ENCODE measurements at places on chromosomes 16 and 17.

DNA sequence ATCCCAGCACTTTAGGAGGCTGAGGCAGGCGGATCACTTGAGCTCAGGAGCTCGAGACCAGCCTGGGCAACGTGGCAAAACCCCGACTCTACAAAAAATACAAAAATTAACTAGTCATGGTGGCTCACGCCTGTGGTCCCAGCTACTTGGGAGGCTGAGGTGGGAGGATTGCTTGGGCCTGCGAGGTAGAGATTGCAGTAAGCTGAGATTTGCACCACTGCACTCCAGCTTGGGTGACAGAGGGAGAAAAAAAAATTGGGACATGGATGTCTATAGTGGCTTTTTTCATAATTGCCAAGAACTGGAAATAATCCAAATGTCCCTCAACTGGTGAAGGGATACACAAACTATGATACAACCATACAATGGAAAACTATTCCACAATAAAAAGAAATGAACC lies 28.6 kb downstream of the OSBPL7 start:
- no peak for DNase-seq

DNA sequence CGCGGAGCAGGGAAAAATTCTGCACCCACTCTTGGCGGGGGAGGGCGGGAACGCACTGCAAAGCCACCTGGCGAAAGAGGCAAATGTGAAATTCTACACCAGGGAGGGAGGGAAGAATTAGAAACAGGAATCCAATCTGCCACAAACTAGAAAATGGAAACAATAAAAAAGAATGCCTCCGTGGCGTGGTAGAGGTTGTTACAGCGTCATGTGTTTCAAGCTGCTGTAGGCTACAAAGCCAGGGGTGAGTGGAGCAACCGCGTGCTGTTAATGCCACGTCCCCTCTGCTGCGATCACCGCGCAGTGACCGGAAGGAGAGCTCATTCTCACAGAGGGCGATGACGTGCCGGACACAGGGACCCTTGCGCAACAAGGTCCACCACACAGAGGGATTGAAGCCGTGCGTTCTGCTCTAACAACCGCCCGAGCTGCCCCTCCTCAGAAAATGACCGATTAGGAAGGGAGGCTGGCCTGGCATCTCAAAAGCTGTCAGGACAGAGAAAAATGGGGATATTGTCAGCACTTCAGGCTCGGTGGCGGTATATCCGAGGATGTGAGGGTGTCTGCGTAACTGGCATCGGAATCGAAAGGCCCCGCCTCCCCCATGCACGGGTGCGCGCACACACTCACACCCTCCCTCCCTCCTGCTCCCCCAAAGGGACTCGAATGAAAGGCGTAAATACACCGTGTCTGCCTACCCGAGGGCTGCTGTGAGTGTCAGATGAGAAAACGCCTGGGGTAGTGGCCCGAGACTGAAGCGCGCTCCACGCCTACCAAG lies 70.8 kb upstream of the TNRC6C start:
- no peak for DNase-seq

DNA sequence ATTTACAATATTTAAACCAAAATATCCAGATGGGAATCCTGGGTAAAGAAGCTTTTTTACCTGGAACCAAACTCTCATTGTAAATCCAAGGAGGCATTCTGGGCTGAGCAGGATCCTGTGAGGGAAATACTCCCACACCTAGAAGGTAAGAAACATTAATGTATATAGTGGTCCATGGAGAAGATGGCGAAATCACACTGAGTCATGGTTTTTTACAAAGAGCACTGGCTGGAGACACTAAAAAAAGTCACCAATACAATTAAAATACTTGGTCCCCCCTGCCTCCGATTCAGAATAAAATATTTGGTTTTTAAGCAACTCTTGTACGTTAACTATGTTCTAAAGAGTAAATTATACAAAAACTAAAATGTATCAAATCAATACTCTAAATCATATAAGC lies 32.9 kb downstream of the SYNRG start:
- DNase-seq: no peak

- DNase-seq: no peak
Observed at GRCh38 chr17:5282642-5283217, 646 bp downstream of the RABEP1 start.

DNA sequence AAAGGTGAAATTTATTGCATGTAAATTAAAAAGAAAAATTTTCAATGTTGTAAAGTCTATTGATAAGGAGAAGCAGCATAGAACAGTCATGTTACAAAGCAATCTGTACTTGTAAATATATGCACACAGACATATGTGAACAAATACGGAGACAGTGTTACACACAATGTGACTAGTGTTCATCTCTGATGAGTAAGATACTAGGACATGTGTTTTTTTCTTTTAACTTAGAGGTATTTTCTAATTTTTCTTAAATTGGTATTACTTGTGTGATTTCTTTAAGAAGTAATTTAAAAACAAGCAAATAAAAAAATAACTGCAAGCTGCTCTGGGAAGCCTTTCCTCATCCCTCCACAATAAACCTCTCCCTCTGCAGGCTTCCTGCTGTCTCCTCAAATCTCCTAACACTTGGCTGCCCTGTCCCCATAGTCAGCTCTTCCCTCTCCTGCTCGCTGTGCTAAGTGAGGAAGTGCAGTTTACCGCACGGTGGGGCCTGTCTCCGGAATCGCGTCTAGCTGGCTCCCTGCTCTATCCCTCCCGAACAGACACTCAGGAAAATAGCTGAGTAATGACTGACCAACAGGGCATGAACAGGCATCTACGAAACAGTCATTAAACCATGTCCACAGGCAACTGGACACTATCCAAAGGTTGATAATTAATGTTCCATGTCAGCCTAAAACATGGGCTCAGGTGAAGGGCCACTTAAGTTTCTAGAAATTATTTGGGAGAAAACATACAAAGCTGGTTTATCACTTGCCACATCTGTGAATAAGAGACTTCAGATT lies 35.9 kb downstream of the CMTM4 start:
- DNase-seq: no peak

GRCh38 chr17:45294506-45294905 lies 22.3 kb downstream of the MAP3K14 start:
- no peak for DNase-seq

GRCh38 chr17:45225051-45225700 lies 3.5 kb downstream of the FMNL1 start:
- DNase-seq: no peak

GRCh38 chr16:84765616-84766580 lies 53.9 kb upstream of the CRISPLD2 start:
- no peak for DNase-seq

- DNase-seq: no peak
Observed at GRCh38 chr16:19707569-19708295, 10.3 kb downstream of the KNOP1 start.

GRCh38 chr17:33202021-33202420 lies 91.1 kb downstream of the ASIC2 start:
- DNase-seq: no peak

All from GM20000 (cell line).